ENCODE measurements at places on chromosomes 1 and 21.
A peak's percentile ranks its signal among the peaks of the same experiment; 100 is the strongest.

DNA sequence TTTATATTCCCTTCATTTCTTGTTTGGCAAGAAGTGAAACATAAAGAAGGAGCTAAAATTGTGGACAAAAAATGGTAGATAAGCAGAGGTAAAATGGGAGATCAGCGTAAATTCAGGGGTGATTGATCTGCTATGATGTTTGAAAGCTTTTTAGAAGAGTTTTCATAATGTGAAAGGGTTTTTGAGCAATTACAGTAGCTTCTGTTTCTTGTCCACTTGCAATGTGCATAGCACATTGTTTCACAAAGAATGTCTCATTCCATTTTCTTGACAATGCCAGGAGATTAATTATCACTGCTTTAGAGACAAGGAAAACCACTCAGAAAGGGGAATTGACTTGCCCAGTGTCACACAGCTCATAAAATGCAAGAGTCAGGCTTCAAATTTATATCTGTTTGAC is 65.9 kb upstream of the PLPPR4 start:
- no peak for DNase-seq

- DNase-seq: no peak
Observed at GRCh38 chr1:41963636-41964035, 44.9 kb upstream of the HIVEP3 start.

DNA sequence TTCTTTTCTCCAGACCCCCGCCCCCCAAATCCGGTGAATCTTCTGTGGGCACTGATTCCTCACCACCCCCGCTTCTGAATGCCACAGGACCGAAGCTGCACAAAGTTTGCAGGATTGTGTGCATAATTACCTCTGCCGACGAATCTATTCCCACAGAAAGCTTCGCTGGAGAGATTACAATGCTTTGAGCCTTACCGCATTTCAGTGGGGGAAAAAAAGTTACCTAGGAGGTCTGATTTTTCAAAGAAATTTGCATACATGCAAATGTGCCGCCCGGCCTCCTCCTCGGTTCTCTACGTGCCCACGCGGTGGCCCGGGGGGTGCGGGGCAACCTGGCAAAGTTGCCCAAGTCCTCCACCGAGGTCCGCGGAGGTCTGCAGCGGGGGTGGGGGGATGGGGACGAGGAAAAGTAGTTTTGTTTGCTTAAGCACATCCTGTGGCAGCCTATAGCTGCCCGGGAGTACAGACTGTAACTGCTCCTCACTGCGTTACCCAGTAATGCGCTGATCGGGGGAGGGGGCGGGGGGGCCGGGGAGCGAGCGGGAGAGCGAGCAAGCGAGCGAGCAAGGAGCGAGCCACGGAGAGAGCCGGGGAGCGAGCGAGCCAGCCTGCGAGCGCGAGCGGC is 563 bp upstream of the NFIA start:
- DNase-seq: peak; percentile 55

DNA sequence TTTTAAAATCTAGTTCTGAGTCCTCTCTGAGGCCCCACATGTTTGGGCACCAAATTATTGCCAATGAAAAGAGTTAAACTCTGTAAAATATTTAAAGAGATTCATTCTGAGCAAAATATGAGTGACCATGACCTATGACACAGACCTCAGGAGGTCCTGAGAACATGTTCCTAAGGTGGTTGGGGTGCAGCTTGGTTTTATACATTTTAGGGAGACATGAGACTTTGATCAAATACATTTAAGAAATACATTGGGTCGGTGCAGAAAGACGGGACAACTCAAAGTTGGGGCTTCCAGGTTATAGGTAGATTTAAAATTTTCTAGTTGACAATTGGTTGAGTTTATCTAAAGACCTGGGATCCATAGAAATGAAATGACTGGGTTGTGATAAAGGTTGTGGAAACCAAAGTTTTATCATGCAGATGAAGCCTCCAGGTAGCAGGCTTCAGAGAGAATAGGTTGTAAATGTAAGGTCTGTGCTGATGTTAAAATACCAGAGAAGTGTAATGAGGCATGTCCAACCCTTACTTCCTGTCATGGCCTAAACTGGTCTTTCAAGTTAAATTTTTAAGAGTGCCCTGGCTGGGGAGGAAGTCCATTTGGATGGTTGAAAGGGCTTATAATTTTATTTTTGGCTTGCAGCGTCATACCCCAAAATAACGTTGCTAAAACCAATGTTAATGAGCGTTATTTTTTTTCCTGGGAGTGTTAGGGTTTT is 274.9 kb downstream of the NUF2 start:
- DNase-seq: no peak

DNA sequence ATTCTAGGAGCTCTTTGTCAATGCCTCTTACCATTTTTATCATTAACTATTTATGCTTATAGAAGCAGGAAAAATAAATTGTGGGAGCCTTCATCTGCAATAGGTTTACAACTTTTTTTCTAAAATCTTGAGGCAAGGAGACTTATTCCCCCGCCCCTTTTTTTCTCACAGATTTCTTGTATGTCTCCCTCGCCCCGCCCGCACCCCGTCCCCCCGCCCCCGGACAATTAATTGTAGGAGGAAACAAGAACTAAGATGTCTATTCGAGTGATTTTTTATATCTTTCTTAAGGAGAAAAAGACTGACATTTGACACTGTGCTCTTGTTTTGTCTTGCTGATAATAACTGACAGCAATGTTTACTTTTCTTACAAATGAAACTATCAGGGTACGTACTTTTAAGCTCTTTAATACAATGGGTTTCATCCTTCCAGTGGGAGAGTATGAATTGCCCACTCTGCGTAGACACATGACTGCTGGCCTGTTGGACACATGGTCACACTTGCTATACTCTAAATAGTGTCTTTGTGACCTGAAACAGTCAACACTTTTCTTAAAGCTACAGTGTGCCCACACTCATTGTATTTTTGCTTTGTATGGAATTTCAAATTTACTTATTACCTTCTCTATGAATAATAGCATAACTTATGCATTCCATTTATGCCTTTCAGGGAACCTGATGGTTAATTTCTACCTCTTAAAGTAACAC is 1.5 kb upstream of the IVNS1ABP start:
- no peak for DNase-seq

DNA sequence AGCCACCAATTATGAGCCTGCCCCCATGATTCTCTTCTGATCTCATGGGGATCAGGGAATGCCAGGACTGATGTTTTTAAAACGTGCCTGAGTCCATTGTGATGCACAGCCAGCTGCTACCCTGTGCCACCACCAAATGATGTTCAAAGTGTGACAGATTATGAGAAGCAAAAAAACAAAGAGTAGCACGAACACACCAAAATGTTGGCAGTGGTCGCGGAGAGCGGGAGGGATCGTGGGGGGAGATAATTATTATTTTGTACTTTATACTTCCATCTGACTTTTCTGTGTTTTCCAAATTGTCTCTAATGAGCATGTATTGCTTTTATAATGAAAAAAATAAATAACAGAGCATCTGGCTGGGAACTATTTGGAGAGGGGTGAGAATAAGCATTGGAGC is 50.5 kb downstream of the EPHB2 start:
- no peak for DNase-seq

- DNase-seq: no peak
Observed at GRCh38 chr1:53180226-53180625, 16.4 kb upstream of the CPT2 start.

DNA sequence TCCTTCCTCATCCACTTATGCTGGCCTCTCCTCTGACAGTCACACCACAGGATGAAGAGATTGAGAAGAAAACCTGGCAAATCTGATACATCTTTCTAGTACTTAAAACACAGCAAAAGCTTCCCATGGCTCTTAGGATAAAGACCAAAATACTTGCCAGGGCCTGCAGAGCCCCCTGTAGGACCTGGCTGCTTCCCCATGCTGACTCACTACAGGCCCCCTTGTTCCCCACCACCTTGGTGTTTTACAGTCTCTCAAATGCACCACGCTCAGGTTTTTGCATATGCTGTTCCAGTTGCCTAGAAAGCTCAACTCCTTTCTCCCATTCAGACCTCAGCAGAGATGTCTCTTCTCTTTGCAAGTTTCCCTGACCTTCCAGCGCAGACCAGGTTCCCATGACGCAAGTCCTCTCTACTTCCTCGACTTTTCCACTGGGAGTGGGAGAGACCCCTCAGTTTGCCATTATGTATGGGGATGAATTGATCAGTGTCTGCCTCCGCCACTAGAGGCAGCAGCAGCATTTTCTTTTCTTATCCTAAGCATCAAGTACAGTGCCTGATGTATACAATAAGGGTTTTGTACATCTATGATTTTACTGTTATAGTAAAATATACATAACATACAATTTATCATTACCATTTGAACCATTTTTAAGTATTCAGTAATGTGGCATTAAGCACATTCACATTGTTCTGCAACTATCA is 113.8 kb upstream of the C8B start:
- no peak for DNase-seq

DNA sequence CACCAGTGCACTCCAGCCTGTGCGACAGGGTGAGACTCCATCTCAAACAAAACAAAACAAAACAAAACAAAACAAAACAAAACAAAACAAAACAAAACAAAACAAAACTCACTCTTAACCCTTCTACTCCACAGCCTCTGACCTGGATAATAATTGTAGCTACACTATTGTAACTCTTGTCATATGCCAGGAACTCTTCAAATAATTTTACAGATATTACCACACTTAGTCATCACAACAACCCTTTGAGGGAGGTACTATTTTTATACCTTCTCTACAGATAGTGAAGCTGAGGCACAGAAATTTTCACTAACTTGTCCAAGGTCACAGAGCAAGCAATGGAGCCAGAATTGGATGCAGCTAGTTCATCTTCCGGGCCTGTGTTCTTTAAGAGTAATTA is 547.8 kb downstream of the ADGRL2 start:
- DNase-seq: no peak

DNA sequence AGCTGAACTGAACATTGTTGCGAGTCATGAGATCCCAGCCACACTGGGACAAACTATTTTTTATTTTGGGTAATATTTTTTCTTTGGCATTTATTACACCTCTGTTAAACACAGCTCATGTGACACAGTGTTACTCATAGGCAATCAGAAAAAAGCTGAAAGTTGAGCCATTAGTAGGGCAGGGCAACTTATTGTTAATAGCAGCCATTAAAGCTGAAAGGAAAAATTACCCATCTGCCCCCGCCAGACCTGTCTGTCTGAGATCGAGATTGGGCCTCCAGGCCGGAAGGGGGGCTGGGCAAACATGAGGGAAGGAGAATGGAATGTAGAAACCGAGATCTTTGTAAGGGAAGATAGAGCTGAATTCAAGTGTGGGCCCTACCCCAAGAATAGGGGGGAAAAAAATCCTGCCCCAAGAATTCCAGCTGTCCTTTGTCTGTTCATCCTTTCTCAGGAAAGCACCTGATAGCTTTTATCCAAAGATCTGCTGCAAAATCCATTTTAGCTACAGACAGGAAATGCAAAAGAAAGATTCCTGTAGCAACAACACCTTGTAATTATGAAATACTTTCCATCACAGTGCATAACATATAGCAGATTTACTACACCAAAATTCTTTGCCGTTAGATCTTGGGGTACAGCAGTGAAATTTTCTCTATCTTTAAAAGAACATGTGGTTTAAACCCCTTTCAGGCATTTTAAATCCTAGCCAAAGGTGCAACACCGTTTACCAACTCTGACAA is 212.8 kb downstream of the PBX1 start:
- DNase-seq: no peak

DNA sequence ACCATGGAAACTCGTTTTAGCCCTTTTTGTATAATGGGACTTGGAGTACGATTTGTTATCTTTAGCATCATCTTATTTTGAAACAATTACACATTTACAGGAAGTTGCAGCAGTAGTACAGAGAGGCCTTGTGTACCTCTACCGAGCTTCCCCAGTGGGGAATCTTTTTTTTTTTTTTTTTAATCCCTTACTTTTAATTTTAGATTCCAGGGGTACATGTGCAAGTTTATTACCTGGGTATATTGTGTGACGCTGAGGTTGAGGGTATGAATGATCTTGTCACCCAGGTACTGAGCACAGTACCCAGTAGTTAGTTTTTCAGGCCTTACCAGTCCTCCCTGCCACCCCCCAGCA is 45.9 kb downstream of the HHAT start:
- DNase-seq: no peak

GRCh38 chr1:212701910-212702309 is 2.3 kb upstream of the BATF3 start:
- no peak for DNase-seq

GRCh38 chr1:156195853-156196252 is 1.9 kb downstream of the SLC25A44 start:
- DNase-seq: no peak

DNA sequence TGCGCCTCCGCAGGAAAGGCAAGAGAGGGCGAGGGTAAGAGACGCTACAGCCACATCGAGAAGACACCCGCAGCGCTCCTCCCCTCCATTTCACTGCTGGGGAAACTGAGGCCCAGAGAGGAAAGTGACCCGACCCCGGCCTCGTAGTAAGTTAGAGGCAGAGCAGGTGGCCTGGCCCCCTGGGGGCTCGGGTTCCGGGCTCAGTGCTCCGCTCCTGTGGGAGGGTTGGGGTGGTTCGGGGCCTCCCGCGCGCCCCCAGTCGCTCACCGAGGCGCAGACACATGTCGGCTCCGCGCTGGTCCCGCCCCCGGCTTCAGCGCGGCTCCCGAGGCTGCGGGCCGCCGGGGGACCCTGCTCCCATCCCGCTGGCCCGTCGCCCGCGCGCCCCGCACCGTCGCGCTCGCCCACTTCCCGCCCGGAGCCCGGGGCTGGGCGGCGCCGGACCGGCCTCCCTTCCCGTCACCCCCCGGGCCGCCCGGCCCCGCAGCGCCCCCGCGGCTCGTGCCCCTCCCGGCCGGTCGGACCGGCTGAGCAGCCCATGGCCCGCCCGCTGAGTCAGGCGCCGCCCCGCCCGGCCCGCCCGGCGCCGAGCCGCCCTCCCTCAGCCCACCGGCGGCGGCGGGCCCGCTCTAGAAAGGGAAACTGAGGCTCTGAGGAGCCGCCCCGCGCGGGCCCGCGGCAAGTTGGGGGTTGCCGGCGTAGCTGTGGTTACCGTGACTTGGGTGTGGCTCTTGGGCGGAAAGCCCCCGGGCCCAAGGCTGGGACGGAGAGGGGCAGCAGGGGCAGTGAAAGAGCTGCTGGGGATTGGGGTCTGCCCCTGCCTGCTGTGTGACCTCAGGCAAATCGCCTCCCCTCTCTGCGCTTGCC is at the start of gene TMEM54:
TSS of gene TMEM54 (minus strand) at position 434 of the 867 bp plus-strand sequence. CDS start at position 283, 151 bp downstream.
- no peak for DNase-seq

- DNase-seq: no peak
Observed at GRCh38 chr1:117564227-117565075, 41.4 kb upstream of the TENT5C start.

DNA sequence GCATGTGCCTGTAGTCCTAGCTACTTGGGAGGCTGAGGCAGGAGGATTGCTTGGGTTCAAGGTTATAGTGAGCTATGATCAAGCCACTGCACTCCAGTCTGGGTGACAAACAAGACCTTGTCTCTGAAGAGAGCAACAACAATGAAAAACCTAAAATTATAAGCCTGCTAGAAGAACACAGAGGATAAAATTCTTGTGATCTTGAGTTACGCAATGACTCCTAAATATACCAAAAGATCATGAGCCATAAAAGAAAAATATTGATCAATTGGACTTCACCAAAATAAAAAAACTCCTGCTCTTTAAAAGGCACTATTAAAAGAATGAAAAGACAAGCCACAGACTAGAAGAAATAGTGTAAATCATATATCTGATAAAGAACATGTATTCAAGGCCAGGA is 22.3 kb downstream of the LDLRAD1 start:
- DNase-seq: no peak

- DNase-seq: no peak
Observed at GRCh38 chr1:84985365-84985764, 11.5 kb downstream of the MCOLN2 start.

Data from BE2C (cell line).